Mucosa of descending colon (tissue), 3 donors: ENCODE measurements at places on chromosomes 4 and X. TPM values are rescaled to one million over a fixed set of nuclear protein-coding genes. Genes with fewer than 3 reads are reported as not detected.

- no peak for DNase-seq
These were observed 11.3 kb upstream of the DOCK11 start for GRCh38 chrX:118484216-118484903.

DNA sequence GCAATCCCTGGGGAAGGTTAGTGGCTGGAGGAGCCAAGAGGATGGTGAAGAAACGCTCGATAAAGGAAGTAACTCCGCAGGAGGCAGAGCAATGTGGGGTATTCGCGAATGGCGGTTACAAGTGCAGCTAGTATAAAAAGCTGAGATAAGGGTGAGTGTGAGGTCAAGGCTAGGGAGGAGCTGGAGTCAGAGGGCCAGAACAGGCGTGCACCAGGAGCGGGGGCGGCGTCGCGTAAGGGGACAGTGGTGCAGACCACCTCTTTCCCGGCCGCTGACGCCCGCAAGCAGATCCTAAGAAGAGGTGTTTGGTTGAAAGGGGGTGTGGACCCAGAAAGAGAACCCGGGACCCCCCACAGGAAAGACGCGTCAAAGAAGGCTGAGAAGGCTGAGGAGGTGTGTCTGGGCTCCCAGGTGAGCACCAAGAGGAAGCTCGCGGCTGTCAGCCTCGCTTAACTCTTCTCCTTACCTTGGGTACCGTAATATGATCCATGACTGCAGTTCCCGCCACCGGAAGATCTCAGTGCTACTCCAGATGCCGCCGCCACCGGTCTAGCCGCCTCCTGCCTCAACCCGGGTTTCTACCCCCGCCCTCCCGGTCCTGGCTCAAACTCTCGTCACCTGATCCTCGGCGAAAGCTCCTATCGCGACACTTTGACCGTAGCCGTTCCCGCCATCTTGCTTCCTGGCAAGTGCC lies at the start of gene MTMR8:
TSS of gene MTMR8 (minus strand) at position 579 of the 694 bp plus-strand sequence. CDS start at position 490, 89 bp downstream.
- peak; percentile 83 for DNase-seq

GRCh38 chr4:105598787-105599186 lies 46.4 kb downstream of the ARHGEF38 start:
- no peak for DNase-seq

- no peak for DNase-seq
These were observed 234.0 kb upstream of the BCOR start for GRCh38 chrX:40331762-40332161.

- no peak for DNase-seq
These were observed 17.5 kb downstream of the CFAP99 start for GRCh38 chr4:2436301-2436700.

DNA sequence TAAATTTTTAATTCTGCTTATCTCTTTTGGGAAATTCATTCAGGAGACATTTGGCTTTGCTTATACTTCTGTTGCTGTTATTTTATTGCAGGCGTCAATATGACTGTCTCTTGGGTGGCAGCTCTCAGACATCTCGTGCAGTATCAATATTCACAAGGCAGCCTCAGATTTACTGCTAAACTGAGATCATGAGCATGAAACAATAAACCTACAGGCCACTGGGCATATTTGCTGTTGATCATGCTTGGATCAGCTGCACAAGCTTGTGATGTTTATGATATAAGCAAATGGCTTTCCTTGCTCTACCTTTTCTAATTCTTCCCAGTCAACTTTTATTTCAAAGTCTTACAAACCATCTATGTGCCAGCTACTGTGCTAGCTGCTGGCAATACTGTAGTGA lies 39.2 kb downstream of the TSPAN5 start:
- DNase-seq = no peak

Gene TCEAL6
- not detected for total RNA-seq

Gene MCF2
- total RNA-seq = 0.06 TPM

DNA sequence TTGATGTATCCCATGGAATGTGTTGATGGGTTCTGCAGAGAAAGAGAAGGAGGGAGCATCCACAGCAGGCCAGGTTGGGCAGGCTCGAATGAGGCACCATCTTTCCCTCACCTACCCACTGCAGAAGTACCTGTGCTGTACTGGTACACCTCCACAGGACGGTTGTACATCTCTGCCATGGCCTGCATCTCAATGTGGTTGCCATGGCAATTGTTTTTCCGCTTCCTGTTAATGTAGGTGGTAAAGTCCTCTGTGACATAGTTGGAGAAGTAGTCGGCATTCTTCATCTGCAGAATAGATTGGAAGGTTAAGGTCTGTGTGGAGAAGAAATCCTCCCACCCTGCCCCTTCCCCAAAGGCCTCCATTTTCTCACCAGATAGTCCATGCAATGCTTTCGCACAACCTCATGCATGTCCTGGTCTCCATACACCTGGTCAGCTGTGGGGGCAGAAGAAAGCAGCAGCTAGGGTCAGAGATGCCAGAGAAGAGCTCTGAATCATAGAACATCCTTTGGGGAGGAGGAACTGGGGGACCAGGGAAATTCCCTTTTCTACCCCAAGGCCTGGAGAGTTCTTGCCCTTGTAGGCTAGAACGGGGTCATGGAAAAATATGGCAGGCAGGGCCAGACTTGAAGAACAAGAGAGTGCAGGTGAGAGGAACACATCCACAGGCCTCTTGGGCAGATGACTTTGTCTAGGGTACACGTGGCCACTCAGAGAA lies 15.9 kb upstream of the PIM2 start:
- DNase-seq = no peak

Gene RAB40A
- not detected for total RNA-seq
